NCI-H2227 treated with DMSO at 0.1 percent for 48 hours (cell line): ENCODE measurements at places on chromosomes 5 and 9.

DNA sequence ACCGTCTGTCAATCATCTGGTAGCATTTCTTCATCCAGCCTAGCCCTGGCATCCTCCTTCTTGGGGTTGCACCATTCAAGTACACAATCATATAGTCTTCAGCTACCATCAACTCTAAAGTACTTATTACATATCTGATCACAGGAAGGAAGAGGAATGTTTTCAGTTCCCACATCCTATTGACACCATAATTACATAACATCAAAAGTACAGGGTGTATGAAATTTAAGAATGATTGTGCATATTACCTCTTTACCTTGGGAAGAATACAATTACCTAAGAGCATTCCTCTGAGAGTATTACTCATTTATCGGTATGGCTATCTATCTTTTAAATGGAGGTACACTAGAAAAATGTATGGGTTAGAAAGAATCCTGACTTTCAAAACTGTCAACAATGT lies 126.8 kb upstream of the PCA3 start:
- DNase-seq, result no peak

- DNase-seq, result no peak
Measured at GRCh38 chr9:114467226-114467750, 38.0 kb downstream of the WHRN start.

GRCh38 chr9:132094314-132094791 lies 14.7 kb upstream of the MED27 start:
- DNase-seq, result no peak

DNA sequence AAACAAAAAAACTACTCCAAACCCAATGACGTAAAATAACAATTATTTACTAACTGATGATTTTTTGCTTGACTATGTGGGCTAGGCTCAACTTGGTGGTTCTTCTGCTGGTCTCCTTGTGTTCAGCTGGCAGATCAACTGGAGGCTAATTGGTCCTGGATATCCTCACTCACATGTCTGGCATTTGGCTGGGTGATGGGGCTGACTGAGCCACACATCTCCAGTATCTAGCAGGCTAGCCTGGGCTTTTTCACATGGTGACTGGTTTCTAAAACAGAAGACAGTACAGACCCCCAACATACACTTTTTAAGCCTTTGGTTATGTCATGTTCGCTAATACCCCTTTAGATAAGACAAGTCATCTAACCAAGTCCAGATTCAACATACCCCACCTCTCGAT lies 104.7 kb upstream of the PRRC1 start:
- no peak for DNase-seq

DNA sequence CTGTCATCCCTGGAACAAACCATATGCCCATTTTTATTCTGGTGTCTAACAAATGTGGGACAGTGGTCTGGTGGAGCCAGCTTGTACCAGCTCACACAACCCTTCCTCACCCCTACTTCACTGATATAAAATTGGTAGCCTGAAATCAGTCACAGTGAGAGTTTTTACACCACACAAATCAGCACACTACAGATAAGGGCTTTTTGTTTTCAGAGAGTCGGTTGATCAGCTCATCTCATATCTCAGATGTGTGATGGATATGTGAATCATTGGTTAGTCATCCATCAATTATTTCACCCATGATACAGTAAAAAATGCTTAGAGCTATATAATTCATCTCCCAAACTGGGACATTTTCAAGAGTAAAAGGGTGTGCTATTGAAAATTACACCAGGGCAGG lies 529.2 kb downstream of the EBF1 start:
- no peak for DNase-seq

DNA sequence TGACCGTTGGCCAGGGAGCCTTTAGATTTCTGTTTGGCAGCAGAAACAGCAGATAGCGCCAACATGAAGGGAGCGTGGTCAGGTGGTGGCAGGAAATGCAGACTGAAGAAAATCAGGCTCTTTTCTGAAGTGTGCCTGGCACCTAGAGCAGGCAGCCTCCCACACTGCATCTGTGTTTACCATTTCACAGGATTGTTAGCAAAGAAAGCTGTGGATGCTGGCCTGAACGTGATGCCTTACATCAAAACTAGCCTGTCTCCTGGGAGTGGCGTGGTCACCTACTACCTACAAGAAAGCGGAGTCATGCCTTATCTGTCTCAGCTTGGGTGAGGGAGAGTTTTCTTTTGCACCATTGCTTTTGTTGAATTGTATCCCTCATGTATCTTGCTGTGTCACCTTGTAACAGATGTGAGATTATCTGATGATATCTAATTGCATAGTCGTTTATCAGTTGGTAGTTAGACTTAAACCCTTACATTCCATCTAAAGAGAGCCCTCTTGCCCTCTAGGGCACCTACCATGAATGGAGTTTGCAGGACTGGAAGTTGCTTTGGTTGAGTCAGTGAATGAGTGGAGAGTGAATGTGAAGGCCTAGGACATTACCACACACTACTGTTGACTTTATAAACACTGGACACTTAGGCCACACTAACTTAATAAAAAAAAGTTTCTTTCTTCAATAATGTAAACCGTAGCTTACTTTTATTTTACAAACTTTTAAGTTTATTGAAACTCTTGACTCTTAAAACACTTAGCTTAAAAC lies 42.8 kb downstream of the ACO1 start:
- no peak for DNase-seq

GRCh38 chr5:67494186-67494855 lies 297.7 kb upstream of the CD180 start:
- no peak for DNase-seq

DNA sequence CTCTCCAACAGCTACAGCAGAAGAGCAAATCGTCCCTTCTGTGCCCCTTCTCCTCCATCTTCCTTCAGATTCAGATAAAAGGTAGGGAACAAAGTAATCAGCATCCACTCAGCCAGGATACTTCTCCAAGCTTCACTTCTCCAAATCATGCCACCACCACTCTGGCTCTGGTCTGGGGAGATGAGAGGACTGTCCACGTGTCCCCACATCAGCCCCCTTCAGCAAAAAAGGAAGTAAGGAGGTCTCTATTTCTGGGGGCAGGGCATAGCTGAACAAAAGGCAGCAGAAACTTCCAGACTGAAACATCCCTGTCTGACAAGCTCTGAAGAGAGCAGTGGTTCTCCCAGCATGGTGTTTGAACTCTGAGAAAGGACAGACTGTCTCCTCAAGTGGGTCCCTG lies 116.9 kb downstream of the C5orf15 start:
- DNase-seq, result no peak

- no peak for DNase-seq
Measured at GRCh38 chr9:97398999-97399758, 12.7 kb upstream of the TDRD7 start.
